IPS-NIHi11 (cell line): ENCODE measurements at places on chromosomes 3 and 15.
A peak's percentile ranks its signal among the peaks of the same experiment; 100 is the strongest.

DNA sequence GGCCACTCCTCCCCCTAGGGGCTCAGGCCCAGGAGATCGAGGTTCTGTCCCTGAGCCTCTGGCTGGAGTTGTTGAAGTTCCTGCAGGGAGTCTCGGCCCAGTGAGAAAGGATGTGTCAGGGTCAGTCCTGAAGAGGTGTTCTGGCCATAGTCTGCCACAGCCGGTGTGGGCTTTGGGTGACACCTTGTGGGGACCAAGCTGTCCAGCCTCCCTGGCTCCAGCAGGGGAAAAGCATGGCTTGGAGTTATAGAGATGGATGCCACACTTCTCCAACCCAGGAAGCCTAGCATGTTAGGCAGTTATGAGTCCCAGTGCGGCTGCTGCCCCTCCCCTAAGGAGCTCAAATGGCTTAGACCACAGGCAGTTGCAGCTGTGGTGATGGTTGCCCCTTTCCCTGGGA is 945.6 kb upstream of the GBE1 start:
- no peak for DNase-seq

GRCh38 chr3:114379266-114379665 is 85.4 kb downstream of the TIGIT start:
- DNase-seq, result no peak

GRCh38 chr3:30551266-30551665 is 55.1 kb upstream of the TGFBR2 start:
- DNase-seq, result no peak

GRCh38 chr15:79965846-79966630 is 5.0 kb downstream of the BCL2A1 start:
- DNase-seq, result no peak

DNA sequence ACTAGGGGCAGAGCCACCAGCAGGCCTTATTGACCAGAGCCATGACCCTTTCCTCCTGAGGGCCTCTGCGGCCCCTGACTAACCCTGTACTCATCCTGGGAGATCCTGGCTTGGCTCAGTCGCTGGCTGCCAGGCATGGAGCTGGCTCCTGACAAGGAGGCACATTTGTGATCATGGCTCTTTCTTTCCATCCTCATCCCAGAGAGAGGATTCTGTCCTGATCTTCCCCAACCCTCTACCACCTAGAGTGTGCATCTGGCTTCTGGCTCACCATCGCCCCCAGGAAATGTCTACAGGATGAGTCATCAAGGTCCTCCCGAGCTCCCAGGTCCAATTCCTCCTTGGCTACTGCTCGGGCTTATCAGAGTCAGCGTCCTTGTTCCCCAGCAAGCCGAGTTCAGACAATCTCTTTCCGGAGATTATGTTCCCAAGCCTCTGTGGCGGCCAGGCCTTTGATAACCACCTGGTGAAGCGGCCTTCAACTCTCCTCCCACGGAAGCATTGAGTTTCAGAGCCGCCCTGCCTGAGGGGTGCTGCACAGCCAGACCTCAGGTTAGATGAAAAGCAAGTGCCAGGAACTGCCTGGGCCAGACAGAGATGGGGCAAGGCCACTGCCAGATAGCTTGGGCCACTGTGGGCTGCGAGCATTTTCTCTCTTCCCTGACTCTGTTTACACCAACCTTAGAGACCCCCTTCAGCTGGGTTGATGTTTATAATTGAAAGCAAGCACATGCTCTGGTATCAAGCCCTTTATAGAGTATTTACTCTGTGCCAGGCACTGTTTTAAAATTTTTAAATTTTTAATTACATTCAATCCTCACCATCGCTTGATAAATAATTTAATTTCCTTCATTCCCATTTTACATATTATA is 44.3 kb upstream of the MRPS22 start:
- no peak for DNase-seq

DNA sequence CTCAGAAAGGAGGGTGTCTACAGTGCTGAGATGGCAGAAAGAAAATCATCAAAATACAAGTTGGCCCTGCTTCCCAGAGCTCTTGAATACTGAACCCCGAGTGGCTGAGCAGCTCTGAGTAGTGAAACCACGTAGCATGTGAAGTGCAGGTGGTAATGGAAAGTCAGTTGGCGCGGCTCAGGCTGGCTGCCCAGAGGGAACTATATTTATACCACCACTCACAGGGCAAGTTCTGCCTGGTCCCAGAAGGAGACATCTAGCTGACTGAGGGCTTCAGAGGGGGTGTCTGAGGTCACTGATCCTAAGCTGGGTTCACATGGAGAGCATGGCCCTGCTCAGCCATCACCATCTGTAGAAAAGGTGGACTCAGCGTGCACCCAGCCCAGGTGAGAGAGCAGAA is 129.6 kb upstream of the AGBL1 start:
- DNase-seq, result no peak

GRCh38 chr3:172317481-172317880 is 130.8 kb downstream of the GHSR start:
- DNase-seq, result no peak

- no peak for DNase-seq
Observed at GRCh38 chr15:62406305-62406891, 241.3 kb upstream of the C2CD4B start.

DNA sequence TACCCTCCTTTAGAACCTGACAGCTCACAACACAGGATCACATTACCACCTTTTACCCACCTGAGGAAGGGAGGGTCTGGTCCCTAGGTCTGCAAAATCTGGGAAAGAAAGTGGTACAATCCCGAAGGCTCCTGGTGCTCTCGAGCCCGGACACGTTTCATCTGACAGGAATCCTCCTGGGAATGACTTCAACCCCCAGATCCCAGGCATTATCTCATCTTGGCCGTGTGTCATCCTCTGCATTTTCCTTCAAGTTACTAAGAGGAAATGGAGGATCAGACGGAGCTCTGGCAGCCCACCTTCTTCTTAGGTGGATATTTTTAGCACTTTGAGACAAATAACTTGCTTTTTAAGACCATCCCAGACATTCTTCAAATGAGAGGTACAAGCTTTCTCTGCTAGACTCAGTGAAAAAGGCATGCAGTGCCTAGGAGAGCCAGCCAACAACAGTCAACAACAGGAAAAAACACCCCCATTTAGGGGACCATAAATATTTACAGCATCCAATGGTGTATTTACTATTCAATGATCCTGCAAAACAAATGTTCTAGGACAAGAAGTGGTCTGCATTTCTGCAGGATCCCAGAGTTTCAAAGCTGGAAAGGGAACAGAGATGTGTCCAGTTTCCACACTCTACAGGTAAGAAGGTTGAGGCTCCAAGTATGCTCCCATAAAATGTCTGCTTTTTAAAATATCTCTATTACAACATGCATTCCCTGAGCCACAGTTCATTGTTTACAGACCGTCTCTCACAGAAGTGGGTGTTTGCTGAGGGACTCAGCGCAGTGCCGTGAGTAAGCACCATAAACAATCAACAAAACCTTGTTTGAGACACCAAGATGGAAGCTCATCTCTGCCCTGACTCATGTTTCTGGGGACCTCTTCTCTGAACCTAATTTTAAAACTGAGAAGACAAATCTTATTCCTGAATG is 38.3 kb upstream of the ARHGEF3 start:
- DNase-seq, result no peak

GRCh38 chr3:14448756-14449727 is 46.6 kb downstream of the SLC6A6 start:
- no peak for DNase-seq

DNA sequence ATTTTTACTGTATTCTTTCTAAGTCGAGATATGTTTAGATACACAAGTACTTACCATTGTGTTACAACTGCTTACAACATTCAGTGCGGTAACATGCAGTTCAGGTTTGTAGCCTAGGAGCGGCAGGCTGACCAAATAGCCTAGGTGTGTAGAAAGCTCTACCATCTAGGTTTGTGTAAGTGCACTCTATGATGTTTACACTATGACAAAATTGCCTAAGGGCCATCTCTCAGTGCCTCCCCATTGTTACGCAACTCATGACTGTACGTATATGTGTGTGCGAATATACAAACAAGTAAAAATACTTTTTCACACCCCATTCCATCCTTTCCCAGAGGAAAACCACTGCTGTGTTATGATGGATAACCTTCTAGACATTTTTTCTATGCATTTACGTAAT is 44.3 kb downstream of the PXYLP1 start:
- DNase-seq, result no peak

DNA sequence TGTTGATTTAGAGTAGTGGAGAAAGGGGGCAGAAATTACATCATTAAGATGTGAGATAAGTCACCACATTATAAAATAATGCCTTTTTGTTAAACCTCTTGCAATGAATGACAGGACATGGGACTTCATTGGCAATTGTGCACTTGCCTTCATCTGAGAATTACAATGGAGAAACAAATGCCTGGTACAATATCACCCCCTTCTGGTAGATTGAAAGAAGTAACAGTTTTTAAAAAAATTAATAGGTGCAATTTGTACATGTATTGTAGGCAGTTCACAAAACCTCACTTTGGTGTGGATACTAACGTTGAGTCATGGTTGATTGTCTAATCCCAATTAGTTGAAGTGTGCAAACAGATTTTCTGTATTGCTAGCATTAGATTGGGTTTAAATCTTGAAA is 4.6 kb upstream of the P2RY14 start:
- DNase-seq, result peak; percentile 51

DNA sequence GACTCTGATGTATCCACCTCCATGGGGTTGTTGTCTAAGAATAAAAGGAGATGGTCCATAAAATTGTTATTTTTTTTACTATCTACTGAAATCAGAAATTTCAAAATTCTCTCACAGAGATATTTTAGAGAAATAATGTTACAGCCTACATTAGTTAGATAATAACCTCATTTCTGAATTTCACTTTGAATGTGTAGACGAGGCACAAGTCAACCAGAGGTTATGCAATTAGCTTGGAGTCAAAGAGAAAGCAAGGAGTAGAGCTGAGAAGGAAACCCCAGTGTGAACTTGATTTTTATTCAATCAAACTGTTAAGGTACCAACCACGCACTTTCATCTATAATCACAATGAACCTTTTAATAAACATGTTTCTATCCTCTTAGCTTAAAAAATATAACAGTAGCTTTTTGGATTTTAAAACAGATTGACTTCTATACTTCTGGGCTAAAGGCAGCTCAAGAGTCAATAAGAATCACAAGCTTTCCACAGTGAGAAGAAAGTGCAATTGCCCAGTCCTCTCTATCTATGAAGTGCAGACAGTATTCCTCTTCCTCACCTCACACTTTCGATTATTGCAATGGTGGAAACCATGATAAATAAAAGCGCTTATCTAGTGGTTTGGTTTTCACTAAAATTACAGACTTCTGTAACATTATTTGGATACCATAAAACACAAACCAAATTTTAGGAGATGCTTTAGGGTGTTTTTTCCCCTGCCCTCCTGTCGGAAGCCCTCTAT is 403.2 kb downstream of the ZBTB20 start:
- DNase-seq, result no peak

DNA sequence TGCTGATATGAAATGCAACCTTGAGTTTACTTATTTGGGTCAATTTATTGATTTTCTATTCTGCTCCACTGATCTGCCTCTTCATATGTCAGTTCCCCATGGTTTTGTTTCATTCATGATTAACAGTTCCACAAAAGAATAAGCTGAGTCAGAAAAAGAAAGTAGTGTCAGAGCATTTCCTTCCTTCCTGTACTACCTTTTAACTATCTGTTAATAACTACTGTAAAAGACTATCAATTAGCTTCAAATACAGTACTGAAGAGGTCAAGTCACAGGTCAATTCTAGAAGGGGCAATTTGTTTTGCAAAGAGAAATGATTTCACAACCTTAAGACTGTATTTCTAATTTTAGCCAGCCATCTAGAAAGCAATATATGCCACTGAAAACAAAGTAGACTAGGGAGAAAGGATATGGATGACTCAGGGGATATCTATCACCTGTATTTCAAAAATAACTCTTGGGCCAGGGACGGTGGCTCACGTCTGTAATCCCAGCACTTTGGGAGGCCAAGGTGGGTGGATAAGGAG is 129.5 kb downstream of the TFDP2 start:
- no peak for DNase-seq

- no peak for DNase-seq
Observed at GRCh38 chr3:185887066-185887465, 50.7 kb downstream of the TRA2B start.

- no peak for DNase-seq
Observed at GRCh38 chr3:144394032-144394431, 422.4 kb downstream of the DIPK2A start.

DNA sequence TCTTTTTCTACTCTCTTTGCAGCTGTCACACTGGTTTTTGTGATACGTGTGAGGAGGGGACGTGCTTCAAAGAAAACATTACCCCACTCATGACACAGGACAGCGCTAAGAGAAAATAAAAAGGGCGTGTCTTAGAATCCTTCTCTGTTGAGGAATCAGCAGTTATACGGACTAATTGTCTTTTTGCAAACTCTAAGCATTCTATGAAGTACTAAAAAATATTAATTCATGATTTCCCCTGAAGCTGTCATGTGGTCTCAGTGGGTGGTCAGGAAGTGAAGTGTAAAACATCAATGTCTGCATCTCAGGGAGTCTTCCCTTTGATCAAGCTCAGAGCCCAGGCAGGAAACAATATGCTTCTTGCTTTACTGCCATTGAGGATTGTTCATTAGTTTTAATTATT is 117.5 kb upstream of the CRBN start:
- peak; percentile 20 for DNase-seq

DNA sequence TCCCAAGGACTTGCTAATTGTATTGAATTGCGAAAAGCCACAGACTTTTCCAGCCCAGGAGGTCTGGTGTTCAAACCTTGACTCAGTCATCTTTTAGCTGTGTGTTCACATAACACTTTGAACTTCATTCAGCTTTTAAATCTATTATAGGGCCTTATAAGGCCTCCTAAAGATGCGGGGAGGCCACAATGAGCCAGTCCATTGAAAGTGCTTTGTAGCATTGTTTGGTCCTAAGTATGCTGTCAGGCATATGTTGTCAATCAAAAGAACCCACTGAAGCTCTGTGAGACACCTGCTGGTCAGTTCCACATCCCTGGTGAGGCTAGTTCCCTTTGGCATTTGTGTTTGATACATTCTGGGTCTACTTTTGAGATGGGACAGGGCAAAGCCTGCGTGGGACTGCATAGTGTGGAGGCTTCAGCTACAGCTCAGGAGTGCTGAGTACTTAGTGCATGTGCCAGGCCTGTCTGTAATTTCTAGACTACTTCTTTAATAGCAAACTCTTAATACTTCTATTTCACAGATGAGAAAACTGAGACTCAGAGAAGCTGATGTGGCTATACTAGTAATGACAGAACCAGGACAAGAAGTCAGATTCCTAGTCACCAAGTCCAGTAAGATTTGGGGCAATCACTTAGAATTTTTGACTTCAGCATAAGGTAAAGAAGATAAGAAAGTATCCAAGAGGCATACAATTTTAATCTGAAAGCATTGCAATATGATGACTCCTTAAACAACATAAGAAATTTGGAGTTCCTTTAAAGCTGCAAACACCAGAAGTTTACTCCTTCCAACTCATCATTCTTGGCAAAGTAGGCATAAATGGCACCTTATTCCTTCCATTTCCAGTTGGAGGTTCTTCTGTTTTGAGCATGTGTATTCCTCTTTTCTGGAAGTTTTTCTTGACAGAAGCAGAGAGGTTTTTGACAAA is 213.0 kb downstream of the PDCD6IP start:
- DNase-seq, result peak; percentile 24

- no peak for DNase-seq
Observed at GRCh38 chr3:34035775-34036174, 237.3 kb downstream of the PDCD6IP start.
